Lung (tissue), 17 donors: ENCODE measurements at places on chromosomes 5 and 9. TPM values are rescaled to one million over a fixed set of nuclear protein-coding genes. Genes with fewer than 3 reads are reported as not detected.

GRCh38 chr9:98892288-98892687 lies 51.4 kb upstream of the COL15A1 start:
- DNase-seq: no peak

GRCh38 chr5:56666901-56667300 lies 148.4 kb upstream of the MAP3K1 start:
- DNase-seq: no peak

Gene FYB1
- total RNA-seq: 31.2 TPM

DNA sequence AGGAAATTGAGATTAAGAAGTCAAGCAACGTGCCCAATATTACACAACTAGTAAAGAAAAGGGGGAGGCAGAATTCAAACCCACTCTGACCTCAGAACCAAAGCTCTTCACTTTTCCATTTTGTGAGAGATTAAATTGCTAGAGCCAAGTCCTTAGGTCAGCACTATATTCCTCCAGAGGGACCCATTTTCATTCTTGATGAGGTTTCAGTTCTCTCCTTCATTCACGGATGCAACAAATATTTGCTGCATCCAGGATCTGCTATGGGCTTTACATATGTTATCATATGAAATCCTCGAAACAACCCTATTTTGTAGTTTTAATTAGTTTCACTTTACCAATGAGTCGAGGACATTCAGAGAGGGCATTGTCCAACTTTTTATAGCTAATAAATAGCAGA lies 239.2 kb downstream of the EFNA5 start:
- no peak for DNase-seq

Gene RETREG1
- 6.8 TPM for total RNA-seq

Gene BRD8
- total RNA-seq: 38.4 TPM

GRCh38 chr5:9054322-9054721 lies 491.6 kb downstream of the SEMA5A start:
- no peak for DNase-seq

GRCh38 chr9:3180696-3181048 lies 336.8 kb upstream of the PUM3 start:
- DNase-seq: no peak

- DNase-seq: no peak
These were observed 10.3 kb upstream of the GPSM1 start for GRCh38 chr9:136316896-136317676.

DNA sequence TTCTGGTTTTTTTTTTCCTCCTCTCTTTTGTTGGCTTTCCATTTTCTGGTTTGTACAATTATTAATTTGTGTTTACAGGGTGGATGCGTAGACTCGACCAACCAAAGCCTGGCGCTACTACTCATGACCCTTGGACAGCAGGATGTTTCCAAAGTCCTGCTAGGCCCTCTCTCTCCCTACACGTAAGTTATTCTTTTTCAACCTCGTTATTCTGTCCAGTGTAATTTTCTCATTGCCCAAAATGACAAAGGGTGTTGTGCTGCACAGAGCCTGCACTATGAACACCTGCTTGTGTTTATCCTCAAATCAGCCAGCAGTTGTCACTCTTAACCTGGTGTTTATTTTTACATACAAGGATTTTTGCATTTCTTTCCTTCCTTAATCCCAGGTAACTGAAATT lies 56.6 kb downstream of the RCL1 start:
- no peak for DNase-seq
